ENCODE measurements at places on chromosomes 7 and 10.

- DNase-seq, result no peak
Measured at GRCh38 chr7:69674701-69675182, 76.5 kb downstream of the AUTS2 start.

- no peak for DNase-seq
Measured at GRCh38 chr7:88309819-88310218, 3.1 kb upstream of the STEAP4 start.

GRCh38 chr10:73791871-73792400, 6.5 kb downstream of the ZSWIM8 start:
- DNase-seq, result no peak

DNA sequence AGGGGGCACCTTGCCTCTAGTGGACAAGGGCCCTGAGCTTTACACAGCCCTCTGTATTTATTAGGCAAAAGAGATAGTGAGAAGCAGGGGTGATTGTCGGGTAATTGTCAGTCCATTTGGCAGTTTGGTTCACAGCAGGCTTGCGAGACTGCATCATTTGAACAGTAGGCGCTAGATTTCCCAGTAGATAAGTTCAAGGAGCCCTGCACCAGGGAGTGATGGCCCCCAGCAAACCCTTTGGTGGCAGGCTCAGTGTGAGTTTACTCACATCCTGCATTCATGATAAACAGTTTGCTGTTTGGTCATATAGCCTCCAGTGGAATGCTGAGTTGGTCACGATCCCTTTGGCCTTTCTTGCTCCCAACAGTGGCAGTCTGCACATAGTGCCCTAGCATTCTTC, 59.4 kb downstream of the MARCHF5 start:
- no peak for DNase-seq

GRCh38 chr10:55897490-55897921, 463.6 kb downstream of the ZWINT start:
- no peak for DNase-seq
